ENCODE measurements at places on chromosomes 16 and 17.

DNA sequence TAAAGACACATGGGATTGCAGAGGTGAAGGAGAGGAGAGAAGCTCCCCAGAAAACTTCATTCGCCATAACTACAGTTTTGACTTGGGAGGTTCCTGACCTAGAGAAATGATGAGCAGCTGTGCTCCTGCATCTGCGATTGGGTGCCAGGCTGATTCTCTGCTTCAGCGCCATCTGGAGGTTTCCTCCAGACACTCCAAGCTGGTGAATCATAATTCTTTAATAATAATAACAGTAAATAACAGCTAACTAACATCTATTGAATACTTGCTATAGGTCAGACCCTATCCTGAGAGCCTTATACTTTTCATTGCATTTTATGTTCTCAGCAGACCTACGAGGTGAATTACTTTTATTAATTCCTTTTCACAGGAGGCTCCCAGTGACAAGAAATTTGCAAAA lies 575.8 kb downstream of the TOX3 start:
- H3K4me3 ChIP-seq, result no peak overlapping the region
- no peak overlapping the region for H3K27ac ChIP-seq
- H3K4me1 ChIP-seq, result no peaks in the 10 kb centered on the region
- no peaks in the 10 kb centered on the region for H3K36me3 ChIP-seq
- DNase-seq, result no peak
- no peaks in the 10 kb centered on the region for H3K27me3 ChIP-seq

GRCh38 chr16:86498671-86499439 lies 11.5 kb upstream of the FOXF1 start:
- peaks cover 81% of the 10 kb centered on the region for H3K27me3 ChIP-seq
- DNase-seq, result no peak
- H3K27ac ChIP-seq, result no peak overlapping the region
- no peak overlapping the region for H3K4me3 ChIP-seq

GRCh38 chr17:44915862-44916780 lies 821 bp upstream of the GFAP start:
- peak overlapping the region; percentile 39 for H3K27ac ChIP-seq
- no peak for DNase-seq
- no peaks in the 10 kb centered on the region for H3K4me1 ChIP-seq
- no peaks in the 10 kb centered on the region for H3K27me3 ChIP-seq
- H3K4me3 ChIP-seq, result no peak overlapping the region
- no peaks in the 10 kb centered on the region for H3K36me3 ChIP-seq

- H3K27ac ChIP-seq, result no peak overlapping the region
- no peaks in the 10 kb centered on the region for H3K4me1 ChIP-seq
- DNase-seq, result no peak
- no peaks in the 10 kb centered on the region for H3K36me3 ChIP-seq
- no peaks in the 10 kb centered on the region for H3K27me3 ChIP-seq
These were observed 64.6 kb downstream of the CDK5R1 start for GRCh38 chr17:32551186-32551955.

DNA sequence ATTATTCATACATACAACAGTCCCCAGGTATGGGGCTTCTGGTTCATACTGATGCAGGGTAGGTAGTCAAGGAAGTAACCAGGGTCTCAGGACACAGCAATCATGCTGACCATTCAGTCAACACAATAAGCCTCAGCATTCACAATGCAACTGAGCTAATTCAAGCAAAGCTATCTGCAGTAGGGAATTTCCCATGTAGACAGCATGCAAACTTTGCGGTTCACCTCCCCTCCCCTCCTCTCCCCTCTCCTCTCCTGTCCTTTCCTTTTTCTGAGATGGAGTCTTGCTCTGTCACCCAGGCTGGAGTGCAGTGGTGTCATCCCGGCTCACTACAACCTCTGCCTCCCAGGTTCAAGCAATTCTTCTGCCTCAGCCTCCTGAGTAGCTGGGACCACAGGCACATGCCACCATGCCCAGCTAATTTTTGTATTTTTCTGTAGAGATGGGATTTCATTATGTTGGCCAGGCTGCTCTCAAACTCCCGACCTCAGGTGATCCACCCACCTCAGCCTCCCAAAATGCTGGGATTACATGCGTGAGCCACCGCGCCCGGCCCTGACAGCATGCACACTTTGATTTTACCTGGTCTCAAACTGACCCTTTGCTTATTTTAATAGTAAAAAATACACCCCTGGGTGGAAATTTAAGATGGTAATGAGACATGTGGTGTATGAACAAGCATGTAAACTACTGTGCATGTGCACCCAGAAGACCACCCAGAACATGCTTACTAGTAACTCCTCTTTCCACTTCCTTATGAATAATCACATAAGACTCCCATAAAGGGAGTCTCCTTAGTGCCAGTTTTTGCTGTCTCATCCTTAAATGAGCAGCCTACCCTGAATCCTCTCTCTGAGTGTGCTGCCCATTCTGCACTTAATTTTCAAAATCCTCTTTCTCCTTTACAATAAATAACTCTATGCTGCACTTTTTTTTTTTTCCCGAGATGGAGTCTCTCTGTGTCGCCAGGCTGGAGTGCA lies 9.3 kb upstream of the RNF135 start:
- H3K4me1 ChIP-seq, result peaks cover 11% of the 10 kb centered on the region
- H3K36me3 ChIP-seq, result no peaks in the 10 kb centered on the region
- DNase-seq, result peak; percentile 28
- H3K27ac ChIP-seq, result no peak overlapping the region

GRCh38 chr16:53937161-53937880 lies 233.4 kb downstream of the FTO start:
- no peaks in the 10 kb centered on the region for H3K36me3 ChIP-seq
- H3K27ac ChIP-seq, result no peak overlapping the region
- no peak overlapping the region for H3K4me3 ChIP-seq
- no peaks in the 10 kb centered on the region for H3K4me1 ChIP-seq

- no peaks in the 10 kb centered on the region for H3K36me3 ChIP-seq
- no peaks in the 10 kb centered on the region for H3K4me1 ChIP-seq
- no peak overlapping the region for H3K27ac ChIP-seq
- no peak for DNase-seq
These were observed 10.0 kb upstream of the ABCA3 start for GRCh38 chr16:2350500-2350899.

- no peak overlapping the region for H3K4me3 ChIP-seq
- DNase-seq, result no peak
- no peaks in the 10 kb centered on the region for H3K36me3 ChIP-seq
- no peak overlapping the region for H3K27ac ChIP-seq
- no peaks in the 10 kb centered on the region for H3K4me1 ChIP-seq
- no peaks in the 10 kb centered on the region for H3K27me3 ChIP-seq
These were observed 983.9 kb upstream of the EEF2KMT start for GRCh38 chr16:6081320-6081976.

DNA sequence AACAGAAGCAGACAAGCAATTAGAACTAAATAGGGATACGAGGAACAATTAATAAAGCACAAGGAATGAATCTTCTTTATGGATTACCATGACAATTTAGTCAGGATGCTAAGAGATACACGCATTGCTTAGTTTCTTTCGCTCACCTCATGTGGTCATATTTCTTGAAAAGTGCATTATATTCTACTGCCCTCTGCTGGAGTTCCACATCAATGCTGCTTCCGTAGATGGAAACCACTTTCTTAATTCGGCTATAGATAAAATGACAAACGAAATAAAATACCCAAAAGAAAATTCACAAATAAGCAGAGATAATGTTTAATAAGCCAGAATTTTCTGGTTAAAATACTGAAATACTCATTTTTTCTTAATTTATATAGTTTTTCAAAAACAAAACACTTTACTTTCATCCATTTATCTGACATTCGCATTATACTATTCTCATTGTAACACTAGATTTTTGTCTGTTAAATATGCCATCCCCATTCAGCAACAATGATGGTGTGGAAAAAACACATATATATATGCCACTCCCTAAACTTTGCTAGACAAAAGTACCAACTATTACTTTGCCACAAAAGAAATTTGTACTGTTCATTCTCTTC lies 22.0 kb upstream of the PHLPP2 start:
- DNase-seq, result no peak
- H3K4me1 ChIP-seq, result no peaks in the 10 kb centered on the region
- no peak overlapping the region for H3K27ac ChIP-seq
- no peak overlapping the region for H3K4me3 ChIP-seq
- no peaks in the 10 kb centered on the region for H3K27me3 ChIP-seq
- H3K36me3 ChIP-seq, result peaks cover 79% of the 10 kb centered on the region

GRCh38 chr17:56222255-56222654 lies 69.0 kb downstream of the ANKFN1 start:
- no peak for DNase-seq
- H3K27me3 ChIP-seq, result no peaks in the 10 kb centered on the region
- no peaks in the 10 kb centered on the region for H3K4me1 ChIP-seq

- DNase-seq, result no peak
- H3K4me3 ChIP-seq, result no peak overlapping the region
- no peaks in the 10 kb centered on the region for H3K27me3 ChIP-seq
- H3K36me3 ChIP-seq, result no peaks in the 10 kb centered on the region
- H3K4me1 ChIP-seq, result no peaks in the 10 kb centered on the region
These were observed 132.3 kb downstream of the TRIM37 start for GRCh38 chr17:58974354-58974753.

DNA sequence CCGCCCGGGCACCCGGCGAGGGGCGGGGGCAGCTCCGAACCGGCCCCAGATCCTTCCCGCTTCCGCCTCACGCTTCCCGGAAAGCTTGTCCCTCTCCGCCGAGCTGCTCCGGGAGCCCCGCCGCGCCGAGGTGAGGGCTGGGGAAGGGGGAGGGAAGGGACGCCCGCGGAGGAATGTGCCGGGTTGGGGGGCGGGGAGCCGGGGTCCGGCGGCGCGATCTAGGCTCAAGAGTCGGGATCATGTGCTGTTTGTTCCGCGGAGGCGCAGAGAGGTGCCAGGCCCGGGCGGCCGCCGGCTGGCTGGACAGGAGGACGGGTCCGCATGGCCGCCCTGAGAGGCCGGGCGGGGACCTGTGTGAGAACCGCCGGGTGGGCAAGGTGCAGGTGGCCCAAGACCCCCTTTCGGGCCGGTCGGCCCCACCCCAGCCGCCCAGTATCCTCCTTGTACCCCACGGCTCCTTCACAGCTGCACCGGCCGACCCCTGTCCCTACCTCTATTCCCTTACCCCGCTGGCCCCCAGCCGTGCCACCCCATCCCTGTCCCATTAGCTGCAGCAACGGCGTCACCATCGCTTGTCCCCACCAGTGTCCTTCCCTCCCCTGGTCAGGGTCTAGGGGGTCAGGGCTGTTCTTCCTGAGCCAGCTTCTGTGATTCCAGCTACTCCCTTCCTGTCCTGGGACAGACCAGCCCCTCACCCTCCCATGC lies 429 bp downstream of the KIF1C start:
- peak overlapping the region; percentile 97 for H3K27ac ChIP-seq
- H3K4me1 ChIP-seq, result peaks cover 38% of the 10 kb centered on the region
- H3K36me3 ChIP-seq, result peaks cover 24% of the 10 kb centered on the region
- DNase-seq, result no peak
- no peaks in the 10 kb centered on the region for H3K27me3 ChIP-seq

GRCh38 chr17:17440938-17441675 lies 35.7 kb upstream of the MED9 start:
- H3K27me3 ChIP-seq, result no peaks in the 10 kb centered on the region
- DNase-seq, result no peak
- H3K27ac ChIP-seq, result no peak overlapping the region

- H3K36me3 ChIP-seq, result peaks cover 25% of the 10 kb centered on the region
- no peak for DNase-seq
- no peak overlapping the region for H3K4me3 ChIP-seq
- no peaks in the 10 kb centered on the region for H3K27me3 ChIP-seq
- peaks cover 7% of the 10 kb centered on the region for H3K4me1 ChIP-seq
These were observed 18.1 kb downstream of the PRMT7 start for GRCh38 chr16:68328860-68329390.

GRCh38 chr16:82043680-82044584 lies 8.9 kb downstream of the HSD17B2 start:
- no peaks in the 10 kb centered on the region for H3K36me3 ChIP-seq
- no peaks in the 10 kb centered on the region for H3K27me3 ChIP-seq
- no peak overlapping the region for H3K27ac ChIP-seq
- H3K4me3 ChIP-seq, result no peak overlapping the region

DNA sequence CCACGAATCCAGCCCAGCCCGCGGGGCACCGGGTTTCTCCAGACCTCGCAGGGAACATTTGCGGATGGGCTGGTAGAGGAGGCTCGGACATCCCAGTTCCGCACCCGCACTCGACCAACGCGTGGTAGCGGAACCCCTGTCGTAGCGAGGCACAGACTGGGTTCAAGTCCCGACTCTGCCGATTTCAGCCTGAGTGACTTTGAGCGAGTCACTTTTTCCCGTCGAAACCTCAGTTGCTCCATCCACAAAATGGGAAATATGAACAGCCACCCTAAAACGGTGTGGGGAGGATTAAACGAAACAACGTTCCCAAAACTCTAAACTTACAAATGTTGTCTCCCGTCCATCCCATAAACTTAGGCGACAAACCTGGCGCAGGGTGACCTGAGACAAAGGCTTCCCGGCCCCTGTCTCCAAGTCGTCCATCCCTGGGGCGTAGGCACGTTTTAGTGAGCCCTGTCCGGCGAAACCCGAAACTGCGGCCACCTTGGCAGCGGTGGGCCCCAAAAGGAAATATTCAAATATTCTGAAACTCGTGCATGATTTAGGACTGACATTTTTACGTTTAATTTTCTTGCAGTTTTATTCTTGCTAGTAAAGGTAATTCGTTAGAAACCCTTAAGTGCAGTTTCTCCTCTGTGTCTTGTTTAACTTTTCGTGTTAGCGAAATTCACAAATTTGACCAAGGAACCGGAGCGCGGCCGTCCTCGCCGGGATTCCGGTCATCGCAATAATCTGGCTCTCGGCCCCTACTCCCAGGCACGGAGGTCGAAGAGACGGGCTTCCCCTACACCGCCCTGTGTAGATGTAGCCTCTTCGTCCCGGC lies 1.9 kb upstream of the MLLT6 start:
- peaks cover 6% of the 10 kb centered on the region for H3K36me3 ChIP-seq
- DNase-seq, result no peak
- no peaks in the 10 kb centered on the region for H3K4me1 ChIP-seq

DNA sequence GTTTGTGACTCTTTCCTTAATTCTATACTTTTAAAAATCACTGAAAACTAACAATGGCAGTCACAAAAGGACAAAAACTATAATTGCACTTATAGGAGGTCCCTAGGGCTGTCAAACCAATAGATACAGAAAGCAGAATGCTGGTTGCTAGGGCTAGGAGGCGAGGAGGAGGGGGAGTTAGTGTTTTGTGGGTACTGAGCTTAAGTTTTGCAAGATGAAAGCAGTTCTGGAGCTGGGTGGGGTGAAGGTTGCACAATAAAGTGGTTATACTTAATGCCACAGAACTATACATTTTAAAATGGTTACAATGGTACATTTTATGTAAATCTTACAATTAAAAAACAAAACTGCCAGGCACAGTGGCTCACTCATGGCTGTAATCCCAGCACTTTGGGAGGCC lies 27.3 kb downstream of the NUBP1 start:
- peaks cover 3% of the 10 kb centered on the region for H3K4me1 ChIP-seq
- no peak for DNase-seq
- H3K4me3 ChIP-seq, result no peak overlapping the region

- DNase-seq, result no peak
- H3K4me3 ChIP-seq, result no peak overlapping the region
- no peaks in the 10 kb centered on the region for H3K4me1 ChIP-seq
- H3K27ac ChIP-seq, result no peak overlapping the region
These were observed 27.7 kb upstream of the BCO1 start for GRCh38 chr16:81210807-81211206.

- no peak for DNase-seq
- H3K27ac ChIP-seq, result no peak overlapping the region
- no peaks in the 10 kb centered on the region for H3K36me3 ChIP-seq
- H3K4me1 ChIP-seq, result no peaks in the 10 kb centered on the region
- H3K27me3 ChIP-seq, result no peaks in the 10 kb centered on the region
These were observed 83.5 kb upstream of the DNAJA2 start for GRCh38 chr16:47056688-47057629.

- no peaks in the 10 kb centered on the region for H3K4me1 ChIP-seq
- no peaks in the 10 kb centered on the region for H3K36me3 ChIP-seq
- peak overlapping the region; percentile 30 for H3K27ac ChIP-seq
- peak; percentile 82 for DNase-seq
- no peaks in the 10 kb centered on the region for H3K27me3 ChIP-seq
- H3K4me3 ChIP-seq, result no peak overlapping the region
These were observed 28.3 kb upstream of the CDC42EP4 start for GRCh38 chr17:73340093-73340596.

All from right atrium auricular region (tissue), 2 donors.